ENCODE measurements at places on chromosomes 5 and 9. TPM values are rescaled to one million over a fixed set of nuclear protein-coding genes. Genes with fewer than 3 reads are reported as not detected.

Gene TNIP1
- 185 TPM for total RNA-seq

Gene PTPN3
- total RNA-seq = 19.2 TPM

Gene SPINK6
- 0.27 TPM for total RNA-seq

Gene ZCCHC9
- total RNA-seq = 25.5 TPM

Gene RALGPS1
- total RNA-seq = 1.9 TPM

Gene SPAAR
- 0.20 TPM for total RNA-seq

Gene IFNA21
- total RNA-seq = not detected

Gene UBE2QL1
- total RNA-seq = 1.9 TPM

Gene PCDHB16
- total RNA-seq = 0.05 TPM

Gene PIP5K1B
- not detected for total RNA-seq

Gene GFI1B
- total RNA-seq = 0.17 TPM

Gene NIPAL4
- total RNA-seq = 12.3 TPM

Gene INSL6
- total RNA-seq = not detected

Gene SAPCD2
- total RNA-seq = 20.3 TPM

Gene SPATA31D4
- total RNA-seq = not detected

Gene SLC46A2
- not detected for total RNA-seq

Gene ZNF462
- total RNA-seq = 2.7 TPM

Gene FOXI1
- total RNA-seq = not detected

Gene CYLC2
- not detected for total RNA-seq

Gene MRPS30
- 35.7 TPM for total RNA-seq

Gene STK32A
- total RNA-seq = 0.30 TPM

Gene NMUR2
- total RNA-seq = 0.22 TPM

Gene ATP10B
- total RNA-seq = not detected

Gene EHMT1
- total RNA-seq = 47.7 TPM

Gene ANGPTL2
- total RNA-seq = not detected

Gene ZNF782
- total RNA-seq = 2.0 TPM

Gene MAMDC2
- 0.34 TPM for total RNA-seq

Gene RASEF
- 8.3 TPM for total RNA-seq

Gene TRAF1
- total RNA-seq = 1.9 TPM

Gene NUDT12
- total RNA-seq = 1.4 TPM

Gene CNTLN
- 5.8 TPM for total RNA-seq

Gene GLDC
- 14.9 TPM for total RNA-seq

Gene CLTA
- total RNA-seq = 314 TPM

Gene ANKRD31
- 0.06 TPM for total RNA-seq

Gene PARP8
- 0.11 TPM for total RNA-seq

Gene MYMK
- not detected for total RNA-seq

Gene QRFP
- not detected for total RNA-seq

Gene DHX29
- total RNA-seq = 26.0 TPM

Data from A549 treated with dexamethasone at 1 μM for 4 hours (cell line).